Erythroblast (primary cell): ENCODE measurements at places on chromosomes 13 and 19.

GRCh38 chr13:114268344-114269280 lies 12.8 kb upstream of the UPF3A start:
- DNase-seq, result no peak

GRCh38 chr19:1400281-1401137 lies 833 bp downstream of the GAMT start:
- DNase-seq, result no peak

- DNase-seq, result no peak
These were observed 6.6 kb upstream of the MCF2L start for GRCh38 chr13:112962396-112962795.

GRCh38 chr19:38093587-38093986 lies 130.4 kb downstream of the DPF1 start:
- no peak for DNase-seq

DNA sequence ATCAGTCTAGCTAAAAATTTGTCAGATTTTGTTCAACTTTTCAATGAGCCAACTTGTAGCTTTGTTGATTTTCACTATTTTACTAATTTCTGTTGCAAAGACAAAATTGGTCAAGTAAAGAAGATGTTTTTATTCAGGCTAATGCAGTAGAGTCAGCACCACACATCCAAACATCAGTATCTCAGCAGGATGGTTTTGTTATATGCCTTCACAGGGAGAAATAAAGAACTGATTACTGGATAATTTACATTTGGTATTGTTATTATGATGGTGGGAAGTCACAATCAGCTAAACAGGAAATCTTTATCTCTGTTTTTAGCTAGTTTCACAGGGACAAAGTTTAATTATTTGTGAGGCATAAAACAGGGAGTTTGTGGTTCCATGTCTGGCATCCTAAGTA lies 713.4 kb downstream of the SLITRK5 start:
- DNase-seq, result no peak

GRCh38 chr13:95185311-95185710 lies 115.9 kb downstream of the ABCC4 start:
- no peak for DNase-seq

GRCh38 chr19:19256072-19256969 lies 16.8 kb downstream of the TM6SF2 start:
- DNase-seq, result no peak

DNA sequence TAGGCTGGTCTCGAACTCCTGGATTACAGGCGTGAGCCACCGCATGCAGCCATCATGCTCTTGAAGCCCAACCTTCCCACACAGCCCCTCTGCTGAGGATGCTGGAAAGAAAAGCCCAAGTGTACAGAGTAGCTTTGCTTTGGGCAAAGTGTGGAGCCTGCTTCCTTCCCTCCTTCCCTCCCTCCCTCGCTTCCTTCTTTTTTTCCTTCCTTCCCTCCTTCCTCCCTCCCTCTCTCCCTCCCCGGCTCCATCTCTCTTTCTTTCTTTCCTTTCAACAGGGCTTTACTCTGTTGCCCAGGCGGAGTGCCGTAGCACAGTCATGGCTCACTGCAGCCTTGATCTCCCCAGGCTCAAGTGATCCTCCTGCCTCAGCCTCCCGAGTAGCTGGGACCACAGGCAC lies 2.7 kb downstream of the CC2D1A start:
- DNase-seq, result no peak

DNA sequence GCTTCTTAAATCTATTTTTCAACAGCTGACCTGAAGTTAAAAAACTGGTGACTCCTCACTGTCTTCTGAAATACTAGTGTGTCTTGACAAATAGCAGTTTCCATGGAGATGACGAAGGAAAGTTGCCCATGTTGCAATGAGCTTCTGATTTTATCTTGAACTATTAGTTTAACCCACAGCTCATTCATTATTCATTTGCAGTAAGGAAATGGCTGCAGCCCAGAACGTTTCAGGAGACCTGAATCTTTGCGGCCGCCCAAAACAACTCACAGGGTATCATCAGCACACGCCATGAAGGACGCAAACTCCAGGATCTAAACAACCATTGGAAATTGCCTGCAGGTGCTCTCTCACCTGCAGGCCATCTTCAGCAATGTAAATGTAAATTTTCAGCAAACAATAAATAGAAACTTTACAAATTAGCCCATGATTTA lies 142.5 kb downstream of the DCLK1 start:
- DNase-seq, result no peak

- DNase-seq, result no peak
These were observed 43.8 kb downstream of the KLF12 start for GRCh38 chr13:74090397-74090796.

- DNase-seq, result no peak
These were observed 859.1 kb downstream of the DIAPH3 start for GRCh38 chr13:59304596-59304995.

- no peak for DNase-seq
These were observed 32.4 kb downstream of the GJA3 start for GRCh38 chr13:20128459-20128931.

DNA sequence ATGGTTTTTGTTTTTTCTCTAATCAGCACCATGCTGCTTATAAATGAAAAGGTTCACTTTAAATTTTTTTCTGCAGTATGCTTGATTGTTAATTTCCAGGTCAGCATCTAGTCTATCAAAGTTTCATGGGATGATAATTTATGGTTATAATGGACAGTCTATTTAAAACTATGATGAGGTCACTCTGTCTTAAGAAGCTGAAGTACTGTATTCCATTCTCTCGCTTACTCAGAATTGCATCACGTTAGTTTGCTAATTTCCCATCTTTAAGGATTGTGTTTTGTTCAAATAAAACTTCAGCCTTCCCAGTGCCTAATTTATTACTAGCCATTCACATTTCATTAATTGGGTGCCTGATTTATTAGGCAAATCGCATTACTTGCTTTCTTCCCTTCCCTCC lies 94.3 kb downstream of the GPC6 start:
- no peak for DNase-seq

DNA sequence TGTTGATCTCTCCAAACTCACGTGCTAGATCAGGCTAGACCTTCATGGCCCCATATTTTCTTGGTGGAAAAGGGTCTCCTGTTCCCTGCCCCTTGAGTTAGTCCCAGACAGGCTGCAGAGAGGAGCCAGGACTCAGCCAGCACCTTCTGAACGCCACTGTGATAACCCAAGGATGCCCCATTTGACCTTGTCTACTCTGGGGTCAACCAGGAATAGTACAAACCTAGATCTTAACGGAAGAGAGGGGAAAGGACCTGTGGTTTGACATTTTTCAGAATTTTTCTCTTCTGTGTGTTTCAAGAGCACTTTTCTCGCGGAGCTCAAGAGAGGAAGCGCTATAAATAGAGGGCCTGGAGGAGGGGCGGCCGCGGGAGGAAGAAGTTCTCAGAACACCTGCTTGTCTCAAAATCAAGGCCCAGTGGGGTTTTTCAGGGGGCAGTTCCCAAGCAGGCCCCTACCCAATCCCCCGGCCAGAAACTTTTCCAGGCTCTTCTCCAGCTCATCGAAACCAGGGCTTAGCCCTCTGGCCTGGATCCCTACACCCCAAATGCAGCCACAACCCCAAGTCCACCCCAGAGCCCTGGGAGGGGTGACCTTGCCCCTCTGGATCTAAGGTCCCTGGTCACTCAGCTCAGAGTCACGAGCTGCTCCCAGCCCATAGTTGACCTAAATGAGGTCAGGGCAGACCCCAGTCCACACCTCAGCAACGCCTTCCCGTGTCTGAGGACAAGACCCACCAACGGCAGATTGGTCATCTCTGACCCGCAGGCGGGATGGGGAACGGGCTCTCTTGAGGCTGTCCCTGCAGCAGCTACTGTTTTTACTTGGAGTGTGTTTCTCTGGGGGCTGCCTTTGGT lies 75.6 kb upstream of the TM9SF2 start:
- no peak for DNase-seq

GRCh38 chr19:13538601-13539253 lies 32.4 kb upstream of the CACNA1A start:
- DNase-seq, result peak; percentile 7

GRCh38 chr19:924553-925086 lies 1.2 kb upstream of the ARID3A start:
- DNase-seq, result peak; percentile 46

- DNase-seq, result no peak
These were observed 833.0 kb downstream of the DIAPH3 start for GRCh38 chr13:59330764-59331163.

- peak; percentile 45 for DNase-seq
These were observed 321.2 kb downstream of the IRS2 start for GRCh38 chr13:109465148-109465547.

DNA sequence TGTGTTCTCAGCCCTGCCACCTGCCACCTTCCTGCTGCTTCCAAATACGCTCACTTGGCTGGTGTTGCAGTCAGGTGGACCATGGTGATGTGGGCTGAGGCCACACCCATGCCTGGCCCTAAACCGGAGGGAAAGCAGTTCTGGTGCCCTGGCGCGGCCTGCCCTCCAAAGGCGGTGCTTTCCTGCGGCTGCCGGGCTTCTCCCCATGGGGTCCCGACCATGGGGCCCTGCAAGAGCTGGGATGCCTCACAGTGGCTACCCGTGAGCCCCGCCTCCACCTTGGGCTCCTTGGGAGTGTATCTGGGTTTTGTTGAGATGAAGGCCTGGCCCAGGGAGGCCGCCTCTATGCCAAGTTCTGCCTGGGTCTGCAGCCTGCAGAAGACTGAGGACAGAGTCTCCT lies 73.7 kb downstream of the ERICH6B start:
- DNase-seq, result no peak

DNA sequence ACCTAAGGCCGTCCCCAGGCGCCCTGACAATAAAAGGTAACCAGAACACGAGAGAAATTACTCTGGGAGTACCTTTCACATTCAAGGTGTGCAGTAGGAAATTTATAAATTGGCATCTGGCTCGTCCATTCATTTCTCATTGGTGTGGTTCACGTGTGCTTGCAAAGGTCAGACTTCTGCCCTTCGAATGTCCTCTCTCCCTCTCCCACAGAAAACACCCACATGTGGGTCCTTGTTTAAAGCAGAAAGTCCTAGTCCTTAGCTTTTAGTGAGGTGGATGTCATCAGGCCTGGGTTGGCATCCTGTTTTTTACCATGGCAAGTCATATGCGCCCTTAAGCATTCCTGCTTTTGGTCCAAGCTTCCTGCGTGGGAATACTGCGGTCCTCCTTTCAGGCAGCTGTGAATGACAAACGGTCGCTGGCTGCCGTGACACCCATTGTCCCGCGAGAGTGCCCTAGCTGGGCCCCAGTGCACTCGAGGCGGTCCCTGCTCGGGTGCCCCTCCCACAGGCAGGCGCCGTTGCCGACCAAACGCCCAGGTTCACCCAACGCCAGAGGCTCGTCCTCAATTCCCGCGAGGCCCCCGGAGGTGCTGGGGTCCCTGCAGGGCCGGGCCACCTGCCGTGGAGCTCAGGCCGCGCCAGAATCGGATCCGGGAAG lies at the start of gene NUDT19:
Gene NUDT19 (plus strand): TSS at position 531 of the 661 bp plus-strand sequence. CDS start 140 bp downstream, outside the sequence.
- DNase-seq, result peak; percentile 90

- DNase-seq, result no peak
These were observed 9.1 kb downstream of the PCDH17 start for GRCh38 chr13:57640607-57641006.

DNA sequence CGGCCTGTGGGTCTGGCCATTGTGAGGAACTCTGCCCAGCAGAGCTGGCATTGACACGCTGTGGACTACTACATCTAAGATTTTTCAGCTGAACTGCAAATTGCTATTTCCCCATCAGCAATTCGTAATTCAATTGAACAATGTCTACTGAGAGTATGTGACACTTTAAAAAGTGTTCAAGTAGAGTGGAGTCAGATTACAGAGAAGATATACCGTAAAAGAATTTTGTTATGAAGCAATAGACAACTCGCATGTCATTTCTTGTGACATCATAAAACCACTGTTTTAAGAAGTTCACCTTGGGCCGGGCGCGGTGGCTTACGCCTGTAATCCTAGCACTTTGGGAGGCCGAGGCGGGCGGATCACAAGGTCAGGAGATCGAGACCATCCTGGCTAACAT lies 32.5 kb upstream of the C1QTNF9 start:
- DNase-seq, result no peak

DNA sequence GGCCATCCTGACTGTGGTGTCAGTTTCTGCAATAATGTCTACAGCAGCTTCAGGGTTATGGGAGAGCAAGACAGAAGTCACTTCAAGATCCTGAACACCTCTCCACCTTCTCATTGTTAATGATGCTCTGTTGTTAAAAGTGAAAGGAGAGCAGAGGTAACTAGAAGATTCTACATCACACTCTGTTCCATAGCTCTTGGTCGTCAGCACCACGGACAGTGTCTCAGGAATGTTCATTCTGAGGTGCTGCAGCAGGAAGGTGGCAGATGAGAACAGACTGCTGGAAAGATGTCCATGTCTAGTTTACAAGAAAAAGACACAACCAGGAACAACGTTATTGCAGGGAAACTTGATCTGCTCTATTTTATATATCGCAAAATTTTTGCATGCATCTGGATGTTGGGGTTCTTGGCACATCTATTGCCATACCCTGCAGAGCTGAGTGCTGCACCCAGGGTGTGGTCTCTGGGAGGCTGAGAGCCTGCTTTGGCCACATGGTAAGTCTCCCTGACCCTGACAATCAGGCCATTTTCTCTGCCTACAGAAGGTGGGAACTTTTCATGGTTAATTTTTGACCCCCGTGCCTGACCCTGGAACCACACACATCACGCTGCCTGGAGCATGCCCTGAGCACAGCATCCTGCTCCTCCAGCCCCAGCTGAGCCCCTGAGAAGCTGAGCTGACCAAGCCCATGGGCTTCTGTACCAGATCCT lies 12.7 kb downstream of the CEACAM21 start:
- no peak for DNase-seq

- DNase-seq, result no peak
These were observed 52.3 kb downstream of the PTPRS start for GRCh38 chr19:5288347-5288739.

- DNase-seq, result peak; percentile 66
These were observed 16.2 kb downstream of the NUFIP1 start for GRCh38 chr13:44972956-44973581.

DNA sequence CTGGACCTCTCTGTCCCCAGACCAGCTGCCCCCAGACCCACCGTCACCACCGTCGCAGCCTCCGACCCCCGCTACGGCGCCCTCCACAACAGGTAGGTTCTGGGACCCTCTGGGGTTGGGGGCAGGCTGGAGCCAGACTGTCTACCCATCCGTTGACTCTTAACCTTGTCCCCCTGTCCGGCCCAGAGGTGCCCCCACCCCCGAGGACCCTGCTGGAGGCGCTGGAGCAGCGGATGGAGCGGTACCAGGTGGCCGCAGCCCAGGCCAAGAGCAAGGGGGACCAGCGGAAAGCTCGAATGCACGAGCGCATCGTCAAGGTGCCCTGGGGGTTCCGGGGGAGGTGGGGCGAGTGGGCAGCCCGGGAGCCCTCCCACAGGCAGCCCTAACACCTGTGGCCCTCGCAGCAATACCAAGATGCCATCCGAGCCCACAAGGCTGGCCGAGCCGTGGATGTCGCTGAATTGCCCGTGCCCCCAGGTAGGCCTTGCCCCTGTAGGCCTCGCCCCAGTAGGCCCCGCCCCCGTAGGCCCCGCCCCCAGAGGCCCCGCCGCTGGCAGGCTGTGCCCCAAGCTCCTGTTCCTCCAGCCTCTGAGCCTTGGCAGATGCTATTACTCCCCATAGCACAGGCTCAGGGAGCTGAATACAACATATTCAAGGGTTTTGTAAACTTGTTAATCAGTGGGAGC lies 12.9 kb downstream of the CC2D1A start:
- no peak for DNase-seq
